ENCODE measurements at places on chromosomes 5 and 9.

GRCh38 chr5:126366199-126366560 lies 57.0 kb upstream of the GRAMD2B start:
- DNase-seq: no peak

DNA sequence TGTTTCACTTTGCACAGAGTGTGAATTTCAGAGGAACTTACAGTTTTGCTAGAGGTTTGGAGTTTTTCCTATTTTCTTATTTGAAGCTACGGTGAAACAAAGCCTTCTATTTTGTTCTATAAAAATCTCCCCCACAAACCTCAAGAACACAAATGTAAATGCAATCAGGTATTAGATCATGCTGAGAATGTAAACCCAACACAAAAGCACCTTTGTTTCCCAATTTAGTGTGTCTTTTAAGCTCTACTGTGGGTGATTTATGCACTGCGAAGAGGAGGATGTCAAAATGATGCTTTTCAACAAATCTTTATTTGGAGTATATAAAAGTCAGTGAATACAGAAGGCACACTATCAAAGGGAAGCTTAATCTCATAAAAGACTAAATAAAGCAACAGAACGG lies 4.3 kb upstream of the DRD1 start:
- DNase-seq: no peak

DNA sequence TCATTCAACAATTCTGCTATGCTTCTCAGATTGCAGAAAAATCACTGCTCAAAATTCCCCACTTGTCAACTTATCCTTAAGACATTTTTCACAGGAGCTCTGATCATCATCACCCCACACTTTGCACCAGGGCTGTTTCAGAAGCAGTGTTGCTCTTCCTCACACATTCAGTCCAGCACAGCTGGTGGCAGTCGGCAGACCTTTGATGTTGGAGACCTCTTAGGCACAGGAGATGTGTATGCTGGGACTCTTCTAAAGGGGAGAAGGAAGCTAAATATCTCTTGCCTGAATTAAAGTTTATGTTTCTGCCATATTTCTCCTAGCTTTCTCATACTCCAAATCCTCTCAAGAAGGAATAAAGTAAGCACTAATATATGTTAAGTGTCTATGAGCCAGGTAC lies 44.8 kb upstream of the SSBP2 start:
- DNase-seq: no peak

DNA sequence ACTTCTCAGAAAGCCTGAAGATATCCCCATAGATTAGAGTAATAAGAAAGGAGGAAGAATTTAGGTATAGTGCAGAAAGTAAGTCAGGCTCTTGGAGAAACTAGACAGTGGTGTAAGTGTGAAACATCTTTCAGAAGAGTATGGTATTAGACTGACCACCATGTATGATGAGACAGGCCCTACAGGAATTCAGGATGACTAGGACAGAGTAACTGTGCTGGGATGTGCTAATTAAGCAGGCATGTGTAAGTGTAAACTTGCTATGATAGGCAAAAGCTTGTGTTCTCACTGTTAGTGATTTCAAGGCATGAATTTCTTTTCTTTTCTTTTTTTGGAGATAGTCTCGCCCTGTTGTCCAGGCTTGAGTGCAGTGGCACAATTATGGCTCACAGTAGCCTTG lies 70.8 kb downstream of the RAB24 start:
- no peak for DNase-seq

DNA sequence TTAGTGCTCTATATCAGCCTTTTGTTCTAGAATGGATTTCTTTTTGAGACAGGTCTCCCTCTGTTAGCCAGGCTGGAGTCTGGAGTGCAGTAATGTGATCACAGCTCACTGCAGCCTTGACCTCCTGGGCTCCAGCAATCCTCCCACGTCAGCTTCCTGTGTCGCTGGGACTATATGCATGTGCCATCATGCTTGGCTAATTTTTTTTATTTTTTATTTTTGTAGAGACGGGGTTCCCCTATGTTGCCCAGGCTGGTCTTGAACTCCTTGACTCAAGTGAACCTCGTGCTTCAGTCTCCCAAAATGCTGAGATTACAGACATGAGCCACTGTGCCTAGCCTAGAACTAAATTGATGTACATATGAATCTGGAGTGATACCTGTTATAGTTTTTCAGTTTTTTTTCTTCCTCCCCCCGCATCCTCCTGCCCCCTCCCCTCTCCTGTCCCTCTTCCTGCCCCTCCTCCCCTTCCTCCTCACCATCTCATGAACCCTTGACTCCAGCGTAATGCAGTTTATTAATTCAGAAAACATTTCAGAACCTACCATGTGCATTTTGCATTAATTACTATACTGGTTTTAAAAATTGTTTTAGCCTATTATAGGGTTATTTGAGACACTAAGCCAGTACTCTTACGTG lies 37.4 kb upstream of the TNFAIP8 start:
- DNase-seq: peak; percentile 52

DNA sequence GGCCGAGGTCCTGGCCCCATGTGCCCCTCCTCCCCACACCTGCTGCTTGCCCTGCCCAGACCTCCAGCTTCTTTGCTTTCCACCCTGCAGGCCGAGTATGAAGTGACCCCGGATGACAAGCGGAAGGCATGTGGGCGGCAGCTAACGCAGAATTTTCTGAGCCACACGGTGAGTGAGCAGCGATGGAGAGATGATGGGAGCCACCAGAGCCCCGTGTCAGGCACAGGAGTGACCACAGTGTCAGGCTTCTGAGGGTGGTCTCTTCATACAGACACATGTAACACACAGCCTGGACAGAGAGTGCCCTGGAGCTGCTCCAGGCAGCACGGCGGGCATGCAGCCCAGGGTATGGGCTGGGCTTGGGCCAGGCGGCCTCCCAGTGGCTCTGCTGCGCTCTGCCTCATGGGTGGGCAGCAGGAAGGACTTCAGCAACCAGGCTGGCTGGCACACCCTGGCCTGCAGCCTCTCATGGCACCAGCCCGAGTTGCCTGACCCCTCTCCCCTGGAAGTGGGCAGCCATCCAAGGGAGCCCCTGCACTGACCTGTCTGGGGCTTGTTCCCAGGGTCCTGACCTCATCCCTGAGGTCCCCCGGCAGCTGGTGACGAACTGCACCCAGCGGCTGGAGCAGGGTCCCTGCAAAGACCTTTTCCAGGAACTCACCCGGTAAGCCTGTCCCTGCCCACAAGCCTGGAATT lies 5.8 kb downstream of the GRK6 start:
- no peak for DNase-seq

DNA sequence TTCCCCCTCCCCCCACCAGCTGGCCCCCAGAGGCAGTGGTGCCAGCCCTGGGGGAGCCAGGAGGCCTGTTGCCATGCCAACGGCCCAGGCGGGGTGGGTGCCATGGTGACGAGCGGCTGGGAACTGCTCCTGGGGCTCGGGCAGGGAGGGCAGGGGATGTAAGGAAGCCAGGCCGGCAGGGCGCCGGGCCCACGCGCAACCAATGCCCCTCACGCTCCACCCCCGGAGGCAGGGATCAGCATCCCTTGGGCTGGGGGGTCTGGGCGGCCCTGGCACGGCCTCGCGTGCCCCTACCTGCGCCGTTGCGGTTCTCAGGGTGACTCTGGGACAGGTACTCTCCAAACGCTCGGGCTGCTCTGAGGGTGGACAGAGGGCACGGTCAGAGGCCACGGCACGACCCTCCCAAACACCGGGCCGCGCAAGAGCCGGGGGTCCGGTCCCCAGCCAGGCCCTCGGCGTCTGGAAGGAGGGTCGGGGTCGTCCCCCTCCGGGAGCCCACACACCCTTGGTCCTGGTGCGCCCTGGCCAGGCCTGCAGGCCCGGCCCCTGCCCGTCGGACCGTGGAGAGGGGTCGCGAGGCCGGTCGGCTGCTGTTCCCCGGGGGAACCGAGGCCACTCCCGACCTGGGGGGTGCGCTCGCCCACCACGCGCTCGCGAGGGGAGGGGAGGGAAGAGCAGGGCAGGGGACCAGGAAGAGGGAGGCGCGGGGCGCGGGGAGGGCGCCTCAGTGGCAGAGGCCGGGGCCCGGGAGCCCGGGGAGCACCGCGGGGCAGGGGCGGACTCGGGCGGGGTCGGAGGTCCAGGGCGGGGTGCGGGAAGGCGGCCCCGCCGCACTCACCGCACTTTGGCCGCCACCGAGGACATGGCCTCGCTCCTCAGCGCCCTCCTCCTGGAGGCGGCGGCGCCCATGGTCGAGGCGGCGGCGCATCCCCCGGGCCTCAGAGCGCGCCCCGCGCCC lies 661 bp downstream of the NSMF start:
- no peak for DNase-seq

- DNase-seq: no peak
Measured at GRCh38 chr5:16922430-16922829, 13.7 kb downstream of the MYO10 start.
